CD4-positive, alpha-beta T cell treated with Interleukin-15 for 4 hours (primary cell): ENCODE measurements at places on chromosomes 2 and 18.
A peak's percentile ranks its signal among the peaks of the same experiment; 100 is the strongest.

DNA sequence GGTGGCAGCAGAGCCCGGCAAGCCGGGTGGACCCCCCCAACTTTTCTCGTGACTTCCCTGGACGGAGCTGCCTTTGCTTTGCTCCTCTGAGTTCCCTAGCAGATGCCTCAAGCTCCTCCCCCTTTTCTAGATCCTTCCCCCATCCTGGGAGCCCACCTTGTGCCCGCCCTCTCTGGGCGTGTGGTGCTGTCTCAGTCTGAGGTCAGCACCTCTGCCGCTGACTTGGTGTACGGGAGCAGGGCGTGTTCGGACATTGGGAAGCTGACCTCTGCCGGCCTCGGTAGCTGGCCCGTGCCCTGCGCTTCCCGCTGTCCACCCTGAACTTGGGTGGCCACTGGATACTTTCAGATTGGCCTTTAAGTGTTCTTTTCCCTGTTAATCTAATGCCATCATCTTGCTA is 19.6 kb upstream of the ESPNL start:
- DNase-seq = no peak

- no peak for DNase-seq
Observed at GRCh38 chr2:174009488-174010223, 44.5 kb upstream of the SP3 start.

DNA sequence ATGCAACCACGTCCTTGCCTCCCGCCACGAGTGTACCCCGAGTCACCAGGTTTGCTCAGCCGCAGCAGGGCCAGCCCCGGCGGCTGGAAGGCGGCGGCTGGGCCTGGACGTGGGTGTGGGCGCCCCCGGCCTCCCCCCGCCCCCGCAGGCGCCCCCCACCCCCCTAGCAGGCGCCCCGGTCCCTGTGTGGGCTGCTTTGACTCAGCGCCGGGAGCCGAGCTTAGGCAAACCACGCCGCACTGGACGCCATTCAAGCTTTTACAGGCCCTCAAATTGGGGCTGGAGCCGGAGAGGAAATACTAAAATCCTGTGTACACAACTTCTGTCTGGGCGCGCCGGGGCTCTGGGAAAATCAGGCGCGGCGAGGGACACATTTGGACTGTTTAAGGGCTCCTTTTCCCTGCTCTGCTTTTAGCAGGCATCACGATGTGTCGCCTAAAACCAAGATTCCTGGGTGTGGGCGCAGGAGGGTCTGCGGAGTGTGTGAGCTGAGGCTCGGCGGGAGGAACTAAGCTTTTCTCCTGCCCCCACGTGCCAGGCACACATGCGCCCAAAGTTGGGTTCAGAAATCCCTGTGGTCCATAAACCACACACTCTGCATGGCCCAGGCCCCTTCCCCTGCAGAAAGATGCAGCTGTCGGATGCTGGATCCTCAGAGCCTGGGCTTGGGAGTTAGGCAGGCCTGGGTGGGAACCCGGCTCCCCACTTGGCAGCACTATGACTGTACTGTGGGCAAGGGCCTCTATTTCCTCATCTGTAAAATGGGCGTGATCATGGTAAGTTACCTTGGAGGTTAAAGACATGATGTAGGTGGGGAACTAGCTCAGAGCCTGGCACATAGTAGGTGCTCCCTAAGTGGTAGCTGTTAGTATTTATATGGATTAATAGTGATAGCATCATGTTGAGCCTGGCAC is 57.6 kb downstream of the ATOH8 start:
- no peak for DNase-seq

DNA sequence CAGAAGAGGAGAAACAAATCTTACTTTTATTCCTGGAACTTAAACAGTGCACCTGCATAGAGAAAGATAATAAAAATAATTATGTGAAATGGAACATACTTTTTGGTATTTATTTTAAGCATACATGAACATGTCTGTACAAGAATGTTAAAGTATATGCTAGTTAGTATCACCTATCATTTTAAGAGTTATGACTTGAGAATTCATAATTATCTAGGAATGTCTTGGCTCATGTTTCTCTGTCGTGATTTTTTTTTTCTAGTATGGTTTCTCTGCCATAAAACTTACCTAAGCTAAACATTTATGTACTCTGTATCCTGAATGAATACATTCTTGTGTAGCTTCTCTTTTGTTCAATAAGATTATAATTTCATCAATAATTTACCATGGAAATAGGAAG is 4.2 kb downstream of the SERPINB7 start:
- DNase-seq = no peak

DNA sequence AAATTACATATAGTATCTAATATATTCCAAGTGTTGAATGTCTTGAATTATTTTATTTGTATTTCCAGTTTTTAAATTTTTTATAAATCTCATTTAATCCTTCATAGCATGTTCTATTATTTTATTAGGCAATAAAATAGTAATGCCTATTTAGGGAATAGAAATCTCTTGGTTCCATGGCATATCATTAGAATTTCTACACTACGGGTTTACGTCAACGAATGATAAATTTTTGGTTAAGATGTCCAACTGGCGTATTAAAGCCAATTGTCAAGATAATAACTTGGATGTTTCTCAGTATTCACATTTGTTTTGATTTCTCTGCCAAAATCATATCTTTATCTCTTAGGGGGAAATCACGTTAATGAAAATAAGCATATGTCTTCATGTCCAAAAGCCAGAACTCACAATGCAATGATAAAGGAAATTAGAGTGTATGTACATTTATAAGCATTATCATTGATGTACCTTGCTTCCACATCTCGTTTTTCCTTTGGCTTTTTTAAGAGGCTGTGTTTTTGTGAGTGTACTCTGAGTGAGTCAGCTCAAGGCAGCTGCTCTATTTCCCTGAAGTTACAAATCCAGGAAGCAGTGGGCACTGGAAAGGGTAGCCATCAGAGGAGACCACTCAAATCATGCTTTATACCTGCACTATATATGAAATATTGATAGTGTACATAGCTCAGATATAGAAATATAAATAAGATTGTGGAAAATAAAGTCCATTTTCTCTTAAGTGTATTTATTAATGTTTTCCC is 115.8 kb upstream of the PDE1A start:
- DNase-seq = no peak

DNA sequence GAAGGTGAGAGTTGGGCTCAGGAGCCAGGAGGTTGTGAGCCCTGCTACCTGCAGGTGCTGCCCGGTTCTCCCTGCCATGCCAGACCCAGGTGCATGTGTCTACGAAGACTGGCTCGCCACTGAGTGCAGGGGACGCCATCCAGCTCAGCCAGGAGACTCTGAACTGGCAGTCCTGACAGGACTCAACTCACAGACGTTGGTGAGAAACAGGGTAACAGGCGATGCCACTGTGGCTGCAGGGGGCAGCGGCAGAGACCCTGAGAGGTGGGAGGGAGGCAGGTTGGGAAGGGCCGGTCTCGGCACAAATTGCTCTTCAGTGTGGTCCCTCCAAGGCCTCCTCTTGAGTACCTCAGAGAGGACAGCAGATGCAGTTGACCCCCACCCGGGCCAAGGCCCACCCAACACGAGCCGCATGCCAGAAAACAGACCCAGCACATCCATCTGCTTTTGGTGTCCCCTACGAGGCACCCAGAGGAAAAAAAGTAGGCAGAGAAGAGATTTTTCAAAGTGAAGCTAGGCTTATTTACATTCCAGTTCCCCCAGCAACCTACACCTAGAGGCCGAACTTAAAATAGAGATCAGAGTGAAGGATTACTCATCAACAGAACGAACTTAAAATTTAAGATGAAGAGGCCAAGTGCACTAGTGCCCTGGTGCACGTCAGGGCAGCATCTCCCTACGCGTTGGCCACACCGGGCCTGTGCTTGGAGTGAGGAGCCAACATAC is 184.8 kb downstream of the SEPTIN10 start:
- no peak for DNase-seq

GRCh38 chr2:223758131-223758840 is 79.1 kb downstream of the AP1S3 start:
- DNase-seq = no peak

GRCh38 chr2:229083606-229084340 is 187.3 kb downstream of the PID1 start:
- no peak for DNase-seq

DNA sequence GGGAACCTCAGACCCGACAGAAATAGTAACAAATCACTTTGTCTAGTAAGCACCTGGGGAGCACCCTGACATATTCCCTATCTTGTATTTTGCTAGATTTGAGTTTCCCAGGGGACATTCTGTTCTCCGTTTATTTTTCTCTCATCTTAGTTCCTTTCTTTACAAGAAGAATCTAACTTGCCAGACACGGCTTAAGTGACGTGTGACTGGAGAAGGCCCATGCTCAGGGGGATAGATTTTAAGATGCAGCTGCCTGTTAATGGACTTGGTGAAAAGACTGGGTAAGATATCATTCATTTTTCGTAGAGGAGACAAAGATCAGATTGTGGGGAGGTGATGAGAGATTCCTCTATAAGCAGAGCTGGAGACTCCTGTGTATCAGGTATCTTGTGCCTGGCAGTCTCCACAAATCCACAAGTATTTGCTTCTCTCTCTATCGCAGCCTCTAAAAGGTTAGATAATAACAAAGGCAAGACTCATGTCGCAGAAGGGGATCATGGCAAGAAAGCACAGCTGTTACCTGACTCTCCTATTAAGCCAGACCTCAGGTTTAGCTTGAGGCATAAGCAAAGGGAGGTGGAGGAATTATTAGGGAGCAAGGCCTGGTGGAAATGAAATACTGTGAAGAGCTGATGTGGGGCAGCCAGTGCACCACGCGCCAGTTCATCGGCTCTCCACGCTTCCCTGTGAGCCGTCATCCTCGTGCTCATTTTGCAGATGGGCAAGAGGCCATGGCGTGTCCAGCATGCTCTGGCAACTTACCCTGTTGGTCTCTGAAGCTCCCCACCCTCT is 347.2 kb upstream of the TNP1 start:
- DNase-seq = no peak

GRCh38 chr2:164898475-164898874 is 56.9 kb downstream of the SLC38A11 start:
- DNase-seq = no peak

GRCh38 chr2:46569061-46569560 is 89.7 kb downstream of the TMEM247 start:
- DNase-seq = no peak

- no peak for DNase-seq
Observed at GRCh38 chr2:47815764-47816163, 32.8 kb downstream of the MSH6 start.

GRCh38 chr2:219250049-219250781 is 2.8 kb upstream of the TUBA4B start:
- DNase-seq = no peak

DNA sequence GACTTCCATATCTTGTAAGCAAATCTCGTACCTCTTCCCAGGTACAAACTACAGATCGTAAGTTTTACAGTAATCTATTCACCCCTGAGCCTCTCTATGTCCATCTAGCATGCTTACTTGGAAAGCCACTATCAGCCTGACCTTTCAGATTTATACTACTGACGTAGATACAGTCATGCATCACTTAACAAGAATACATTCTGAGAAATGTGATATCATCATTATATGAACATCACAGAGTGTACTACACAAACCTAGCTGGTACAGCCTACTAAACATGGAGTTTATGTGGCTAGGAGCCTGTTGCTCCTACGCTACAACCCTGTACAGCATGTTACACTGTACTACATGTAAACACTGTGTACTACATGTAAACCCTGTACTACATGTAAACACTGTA is 293.2 kb upstream of the ZNF804A start:
- DNase-seq = no peak

- DNase-seq = no peak
Observed at GRCh38 chr2:202035941-202036372, 2.3 kb downstream of the FZD7 start.

GRCh38 chr2:32264422-32265105 is at the start of gene NLRC4:
NLRC4 (minus strand) TSS chr2:32264886; CDS start chr2:32256775, 8,111 bp downstream.
- no peak for DNase-seq

DNA sequence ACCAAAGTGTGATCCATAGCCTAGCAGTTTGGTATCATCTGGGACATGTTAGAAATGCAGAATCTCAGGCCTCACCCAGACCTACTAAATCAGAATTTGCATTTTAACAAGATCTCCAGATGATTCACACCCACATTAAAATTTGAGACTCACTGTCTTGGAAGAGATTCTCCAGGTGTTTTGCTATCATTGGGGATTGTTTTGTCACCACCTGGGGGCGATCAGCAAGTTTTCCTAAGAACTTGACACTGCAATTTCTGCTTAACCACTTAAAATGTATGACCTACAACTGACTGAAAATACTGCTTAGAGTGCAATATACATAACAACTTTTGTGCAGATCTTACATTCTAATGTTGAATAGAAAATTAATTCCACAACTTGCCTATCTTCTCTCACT is 18.9 kb upstream of the ITGA4 start:
- peak; percentile 46 for DNase-seq

- no peak for DNase-seq
Observed at GRCh38 chr2:157180359-157180758, 77.1 kb upstream of the GALNT5 start.

DNA sequence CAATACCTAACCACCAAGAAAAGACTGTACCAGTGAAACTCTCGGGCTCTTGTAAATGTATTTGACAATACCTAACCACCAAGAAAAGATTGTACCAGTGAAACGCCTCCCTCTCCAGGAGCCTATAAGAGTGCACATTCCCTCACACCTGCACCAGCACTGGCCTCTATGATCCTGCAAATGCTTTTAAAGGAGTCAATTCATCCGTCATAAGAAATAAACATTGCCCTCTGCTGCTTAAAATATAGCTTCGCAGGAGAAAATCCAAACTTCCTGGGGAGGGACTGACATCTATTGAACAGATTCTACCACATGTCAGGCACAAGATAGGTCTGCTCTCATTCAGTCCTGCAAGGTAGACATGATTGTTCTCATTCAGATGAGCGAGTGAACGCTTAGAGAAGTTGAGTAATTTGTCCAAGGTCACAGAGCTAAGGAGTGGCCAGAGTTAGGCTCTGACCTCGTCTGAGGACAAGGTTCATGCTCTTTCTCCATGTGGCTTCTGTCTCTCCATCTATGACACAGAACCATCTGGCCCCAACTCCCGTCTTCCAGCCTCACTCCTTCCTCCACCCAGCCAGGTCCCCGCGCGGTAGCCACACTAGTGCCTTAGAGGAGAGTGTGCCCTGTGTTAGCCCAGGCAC is 38.7 kb downstream of the MCFD2 start:
- DNase-seq = peak; percentile 4

GRCh38 chr2:69017835-69018234 is 4.9 kb downstream of the ANTXR1 start:
- DNase-seq = no peak

DNA sequence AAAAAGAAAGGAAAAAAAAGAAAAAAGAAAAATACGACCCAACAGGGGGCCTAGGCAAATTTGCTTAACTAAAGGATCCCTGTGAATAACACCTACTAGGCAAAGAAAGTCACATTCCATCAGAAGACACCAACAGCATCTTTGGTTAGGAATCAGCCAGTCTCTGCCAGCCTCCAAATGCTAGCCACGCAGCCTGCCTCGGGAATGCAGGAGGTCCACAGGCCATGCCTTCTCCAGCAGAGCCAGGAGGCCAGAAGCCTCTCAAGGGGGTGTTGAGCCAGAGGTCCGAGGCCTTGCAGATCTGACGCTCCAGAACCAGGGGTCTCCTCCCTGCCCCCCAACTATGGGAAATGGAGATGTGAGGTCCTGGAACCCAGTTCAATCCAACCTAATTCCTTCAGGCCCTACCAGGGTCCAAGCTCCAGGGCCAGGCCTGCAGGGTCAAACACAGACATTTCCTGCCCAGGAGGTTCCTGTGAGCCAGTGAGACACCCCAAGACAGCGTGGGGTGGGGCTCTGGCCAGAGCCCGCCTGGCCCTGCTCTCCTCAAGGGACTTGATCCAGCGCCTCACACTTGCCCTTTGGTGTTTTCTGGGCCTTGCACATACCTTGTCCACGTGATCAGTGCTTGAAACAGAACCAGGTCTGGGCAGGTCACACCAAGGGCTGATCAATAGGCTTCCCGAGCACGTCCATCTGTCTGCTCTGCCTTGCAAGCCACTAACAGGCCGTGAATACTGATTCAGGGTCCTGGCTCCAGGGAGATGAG is 289.6 kb upstream of the ID2 start:
- DNase-seq = no peak
